ENCODE measurements at places on chromosomes 11 and 22. TPM values are rescaled to one million over a fixed set of nuclear protein-coding genes. Genes with fewer than 3 reads are reported as not detected.
A peak's percentile ranks its signal among the peaks of the same experiment; 100 is the strongest.

GRCh38 chr11:12091956-12092558 is 18.3 kb upstream of the MICAL2 start:
- peaks cover 40% of the 10 kb centered on the region for H3K4me1 ChIP-seq
- no peak for DNase-seq
- no peak overlapping the region for H3K4me3 ChIP-seq
- no peaks in the 10 kb centered on the region for H3K36me3 ChIP-seq
- H3K27ac ChIP-seq, result peak overlapping the region; percentile 18

HSPB2 gene
- total RNA-seq, result not detected

DNA sequence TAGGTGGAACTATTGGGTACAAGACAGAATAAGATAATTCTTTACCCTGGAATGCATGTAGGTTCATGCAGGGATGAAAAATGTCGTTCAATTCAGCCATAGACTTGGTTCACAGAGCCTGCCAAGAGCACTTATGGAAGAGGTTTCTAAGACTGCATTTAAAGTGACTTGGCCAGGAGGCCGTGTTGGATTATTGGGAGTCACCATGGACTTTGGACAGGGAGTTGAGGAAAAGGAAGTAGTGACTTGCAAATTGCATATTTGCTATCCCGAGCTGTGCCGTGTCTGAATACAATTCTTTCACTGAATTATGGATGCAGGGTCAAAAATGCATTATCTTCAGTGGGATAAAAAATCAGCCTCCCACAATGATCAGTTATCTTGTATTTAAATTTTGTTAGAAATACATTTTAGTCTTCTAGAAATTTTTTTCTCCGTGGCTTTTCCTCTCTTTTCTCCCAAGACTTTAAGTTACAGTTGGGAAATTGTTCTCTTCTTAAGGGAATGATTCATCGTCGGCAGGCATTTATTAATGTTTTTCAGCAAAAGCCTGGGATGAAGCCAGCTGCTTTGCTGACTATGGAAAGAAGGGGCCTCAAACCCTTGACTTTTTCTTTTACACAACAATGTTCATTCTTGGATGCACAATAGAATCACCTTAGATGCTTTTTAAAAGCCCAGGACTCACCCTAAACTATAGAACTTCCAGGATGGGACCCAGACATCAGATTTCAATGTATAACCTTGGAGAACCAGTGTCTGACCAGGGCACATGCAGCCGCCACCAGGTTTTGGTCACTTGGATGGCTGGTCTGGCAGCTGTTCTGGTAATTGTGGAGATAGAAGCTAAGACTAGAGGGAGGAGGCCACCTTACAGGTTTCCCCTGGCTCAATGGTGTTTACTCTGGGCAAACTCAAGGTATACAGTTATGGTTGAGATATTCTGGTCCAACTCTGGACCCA is 70.8 kb downstream of the FAT3 start:
- H3K27ac ChIP-seq, result no peak overlapping the region
- H3K36me3 ChIP-seq, result no peaks in the 10 kb centered on the region
- no peak overlapping the region for H3K4me3 ChIP-seq
- no peaks in the 10 kb centered on the region for H3K4me1 ChIP-seq

GRCh38 chr11:65366340-65366773 is 11.8 kb downstream of the TIGD3 start:
- no peak overlapping the region for H3K4me3 ChIP-seq
- peaks cover 14% of the 10 kb centered on the region for H3K4me1 ChIP-seq
- no peaks in the 10 kb centered on the region for H3K36me3 ChIP-seq
- no peak for DNase-seq
- no peak overlapping the region for H3K27ac ChIP-seq
- no peaks in the 10 kb centered on the region for H3K27me3 ChIP-seq

DNA sequence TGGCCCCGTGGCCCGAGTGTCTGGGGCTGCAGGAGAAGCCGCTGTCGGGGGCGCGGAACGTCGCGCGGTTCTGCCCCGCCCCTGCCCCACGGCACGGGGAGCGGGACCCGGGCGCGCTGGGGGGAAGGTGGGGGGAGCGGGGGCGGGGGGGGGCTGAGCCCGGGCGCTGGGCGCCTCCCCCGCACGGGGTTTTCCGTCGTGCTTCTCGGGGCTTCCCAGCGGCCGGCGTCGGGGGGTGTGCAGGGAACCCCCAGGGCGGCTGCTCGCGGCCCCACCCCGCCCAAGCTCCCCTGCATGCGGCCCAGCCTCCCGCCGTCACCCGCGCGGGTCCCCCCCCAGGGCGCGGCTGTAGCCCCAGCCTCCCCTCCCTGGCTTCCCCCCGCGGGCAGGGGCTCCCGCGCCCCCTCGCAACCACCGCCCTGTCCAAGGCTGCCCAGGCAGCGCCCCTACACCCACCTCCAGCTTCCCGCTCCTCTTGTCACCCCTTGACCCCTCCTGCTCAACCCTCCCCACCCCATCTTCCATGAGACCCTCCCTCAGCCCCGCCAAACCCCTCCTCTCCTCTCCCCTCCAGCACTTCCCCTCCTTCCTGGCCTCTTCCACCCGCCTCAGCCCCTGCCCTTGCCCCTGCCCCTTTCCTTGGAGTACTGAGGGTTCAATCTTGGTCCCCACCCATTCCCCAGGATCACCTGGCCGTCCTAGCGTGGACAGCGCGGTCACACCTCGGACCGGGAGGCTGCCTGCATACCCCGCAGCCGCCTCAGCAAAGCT is 1.7 kb downstream of the IL17REL start:
- DNase-seq, result peak; percentile 42
- H3K4me3 ChIP-seq, result no peak overlapping the region
- H3K4me1 ChIP-seq, result peaks cover 5% of the 10 kb centered on the region

DUSP8 gene
- total RNA-seq, result 0.50 TPM

CD82 gene
- 285 TPM for total RNA-seq

CHST1 gene
- total RNA-seq, result 0.35 TPM

DNA sequence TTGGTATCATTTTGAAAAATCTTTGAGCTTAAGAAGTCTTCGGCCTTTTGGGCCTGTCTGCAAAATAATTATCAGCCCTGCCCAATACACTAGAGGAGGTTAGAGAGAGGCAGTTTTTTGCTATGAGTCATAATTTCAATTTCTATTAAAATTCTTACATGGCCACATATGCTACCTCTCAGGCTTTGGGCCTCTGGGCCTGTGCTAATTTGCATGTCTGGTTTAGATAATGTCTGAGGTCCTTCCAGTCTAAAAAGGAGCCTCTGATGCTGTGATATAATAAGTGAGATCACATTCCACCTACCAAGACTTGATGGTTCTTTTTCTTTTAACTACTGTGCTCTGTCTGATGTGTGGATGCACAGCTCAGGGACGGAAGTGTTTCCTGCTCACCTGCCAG is 70.8 kb downstream of the KCNJ1 start:
- H3K4me3 ChIP-seq, result no peak overlapping the region
- peaks cover 5% of the 10 kb centered on the region for H3K4me1 ChIP-seq
- no peak overlapping the region for H3K27ac ChIP-seq
- no peaks in the 10 kb centered on the region for H3K27me3 ChIP-seq
- H3K36me3 ChIP-seq, result peaks cover 43% of the 10 kb centered on the region
- no peak for DNase-seq

DNA sequence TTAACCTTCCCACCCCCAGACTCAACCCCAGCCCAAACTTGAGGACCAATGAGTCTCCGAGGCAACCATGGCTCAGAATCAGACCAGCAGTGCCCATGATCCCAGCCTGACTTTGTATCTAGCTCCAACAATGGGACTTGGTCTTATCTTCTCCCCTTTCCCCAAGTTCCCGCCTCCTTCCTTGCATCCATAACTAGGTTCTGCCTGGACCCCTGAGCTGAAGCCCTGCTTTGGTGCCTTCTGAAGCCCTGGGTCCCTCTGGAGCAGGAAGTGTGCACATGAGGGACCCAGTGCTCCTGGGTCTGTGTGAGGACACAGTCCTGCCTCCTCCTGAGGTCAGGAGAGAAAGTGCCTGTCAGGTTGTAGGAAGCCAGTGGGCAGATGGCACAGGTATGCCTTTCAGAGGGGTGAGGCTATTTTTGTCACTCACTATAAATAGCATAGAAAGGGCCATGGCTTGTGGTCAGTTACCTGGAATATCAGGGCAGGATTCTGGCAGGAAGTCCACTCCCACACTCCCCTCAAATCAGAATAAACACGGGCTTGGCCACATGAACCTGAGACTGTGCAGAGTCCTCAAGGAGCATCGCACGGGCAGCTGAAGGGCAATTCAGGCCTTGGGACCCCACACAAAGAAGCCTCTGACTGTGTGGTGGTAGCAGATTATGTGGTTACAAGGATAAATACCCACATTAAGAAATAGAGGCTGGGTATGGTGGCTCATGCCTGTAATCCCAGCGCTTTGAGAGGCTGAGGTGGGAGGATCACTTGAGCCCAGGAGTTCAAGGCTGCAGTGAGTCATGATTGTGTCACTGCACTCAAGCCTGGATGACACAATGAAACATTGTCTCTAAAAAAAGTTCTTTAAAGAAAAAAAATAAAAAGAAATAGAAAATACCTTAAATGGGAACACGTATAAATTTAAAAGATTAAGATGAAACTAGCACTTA is 27.4 kb downstream of the RCN1 start:
- no peak for DNase-seq
- peaks cover 17% of the 10 kb centered on the region for H3K27me3 ChIP-seq
- peaks cover 12% of the 10 kb centered on the region for H3K4me1 ChIP-seq
- no peak overlapping the region for H3K27ac ChIP-seq
- peaks cover 1% of the 10 kb centered on the region for H3K36me3 ChIP-seq
- H3K4me3 ChIP-seq, result no peak overlapping the region

- no peak for DNase-seq
- peaks cover 10% of the 10 kb centered on the region for H3K27me3 ChIP-seq
- H3K4me1 ChIP-seq, result peaks cover 7% of the 10 kb centered on the region
- peak overlapping the region; percentile 58 for H3K4me3 ChIP-seq
- no peak overlapping the region for H3K27ac ChIP-seq
- H3K36me3 ChIP-seq, result no peaks in the 10 kb centered on the region
Measured at GRCh38 chr22:29469755-29470154, 10.3 kb upstream of the NEFH start.

CCDC87 gene
- not detected for total RNA-seq

- H3K4me1 ChIP-seq, result no peaks in the 10 kb centered on the region
- H3K36me3 ChIP-seq, result no peaks in the 10 kb centered on the region
- H3K27me3 ChIP-seq, result no peaks in the 10 kb centered on the region
- no peak overlapping the region for H3K27ac ChIP-seq
- no peak for DNase-seq
Measured at GRCh38 chr11:21323617-21324016, 654.2 kb downstream of the NELL1 start.

- DNase-seq, result peak; percentile 53
- no peak overlapping the region for H3K4me3 ChIP-seq
- H3K4me1 ChIP-seq, result peaks cover 20% of the 10 kb centered on the region
- peaks cover 6% of the 10 kb centered on the region for H3K36me3 ChIP-seq
Measured at GRCh38 chr22:41341990-41342389, 39.8 kb upstream of the TEF start.

GRCh38 chr22:30435674-30436126 is 10.1 kb downstream of the MTFP1 start:
- H3K27me3 ChIP-seq, result peaks cover 14% of the 10 kb centered on the region
- H3K27ac ChIP-seq, result peak overlapping the region; percentile 92
- H3K4me1 ChIP-seq, result peaks cover 24% of the 10 kb centered on the region
- H3K4me3 ChIP-seq, result peak overlapping the region; percentile 79
- peaks cover 17% of the 10 kb centered on the region for H3K36me3 ChIP-seq
- DNase-seq, result peak; percentile 93

- H3K27me3 ChIP-seq, result no peaks in the 10 kb centered on the region
- H3K27ac ChIP-seq, result no peak overlapping the region
- H3K36me3 ChIP-seq, result no peaks in the 10 kb centered on the region
- no peak for DNase-seq
- H3K4me3 ChIP-seq, result no peak overlapping the region
Measured at GRCh38 chr11:26247340-26247739, 84.6 kb upstream of the ANO3 start.

DNA sequence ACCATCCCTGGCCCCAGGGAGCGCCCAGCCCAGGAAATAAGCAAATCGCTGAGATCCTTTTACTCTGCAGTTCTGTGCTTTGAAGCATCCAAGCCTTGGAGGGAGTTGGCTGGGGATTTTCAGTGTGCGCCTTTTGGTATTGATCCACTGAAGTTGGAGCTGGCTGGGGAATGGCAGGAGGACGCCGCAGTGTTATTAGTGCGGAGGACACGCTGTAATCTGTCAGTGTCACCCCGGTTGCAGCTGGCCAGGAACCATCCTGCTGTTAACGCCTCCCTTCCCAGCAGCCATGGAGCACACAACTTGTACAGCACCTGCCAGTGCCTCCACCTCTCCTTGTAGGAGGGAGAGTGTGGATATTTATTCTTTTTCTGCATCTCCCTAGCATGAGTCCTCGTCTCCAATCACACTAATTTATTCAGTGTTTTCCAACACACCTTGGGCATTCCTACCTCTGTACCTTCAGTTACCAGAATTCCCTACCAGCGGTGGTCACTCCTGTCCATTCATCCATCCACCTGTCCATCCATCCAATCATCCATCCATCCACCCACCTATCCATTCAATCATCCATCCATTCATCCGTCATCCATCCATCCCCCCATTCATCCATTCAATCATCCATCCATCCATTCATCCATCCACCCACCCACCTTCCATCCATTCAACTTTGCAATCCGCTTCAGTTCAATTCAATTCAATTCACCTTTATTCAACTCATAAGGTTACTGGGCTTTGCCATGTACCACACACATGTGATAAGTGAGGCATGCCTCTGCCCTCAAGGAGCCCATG is 21.9 kb upstream of the EIF3D start:
- H3K27me3 ChIP-seq, result peaks cover 31% of the 10 kb centered on the region
- peaks cover 18% of the 10 kb centered on the region for H3K4me1 ChIP-seq
- no peak overlapping the region for H3K27ac ChIP-seq
- no peaks in the 10 kb centered on the region for H3K36me3 ChIP-seq
- H3K4me3 ChIP-seq, result no peak overlapping the region

DNA sequence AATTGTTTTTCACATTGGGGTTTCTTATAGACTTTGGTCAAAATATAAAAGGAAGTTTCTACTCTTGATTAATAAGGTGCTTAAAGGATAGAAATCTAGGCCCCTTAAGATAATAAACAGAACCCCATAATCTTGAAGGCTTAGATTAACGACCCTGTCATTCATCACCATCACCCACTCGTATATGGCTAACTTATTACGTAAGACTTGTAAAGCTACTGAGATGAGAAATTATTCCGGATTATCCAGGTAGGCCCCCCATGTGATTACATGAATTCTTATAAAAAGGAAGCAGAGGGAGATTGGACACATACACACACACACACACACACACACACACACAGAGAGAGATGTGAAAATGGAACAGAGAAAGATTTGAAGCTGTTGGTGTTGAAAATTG is 1489.2 kb upstream of the TENM4 start:
- no peak overlapping the region for H3K4me3 ChIP-seq
- no peaks in the 10 kb centered on the region for H3K36me3 ChIP-seq
- no peak overlapping the region for H3K27ac ChIP-seq
- H3K27me3 ChIP-seq, result no peaks in the 10 kb centered on the region
- no peak for DNase-seq
- no peaks in the 10 kb centered on the region for H3K4me1 ChIP-seq

ART1 gene
- total RNA-seq, result not detected

PNPLA5 gene
- total RNA-seq, result not detected

- peaks cover 37% of the 10 kb centered on the region for H3K27me3 ChIP-seq
- H3K4me1 ChIP-seq, result peaks cover 45% of the 10 kb centered on the region
- H3K36me3 ChIP-seq, result peaks cover 7% of the 10 kb centered on the region
- DNase-seq, result peak; percentile 51
- peak overlapping the region; percentile 76 for H3K27ac ChIP-seq
- peak overlapping the region; percentile 1 for H3K4me3 ChIP-seq
Measured at GRCh38 chr11:35012467-35013191, 96.2 kb downstream of the PDHX start.
